HepG2 (cell line): ENCODE measurements at places on chromosomes 16 and 17. TPM values are rescaled to one million over a fixed set of nuclear protein-coding genes. Genes with fewer than 3 reads are reported as not detected.
A peak's percentile ranks its signal among the peaks of the same experiment; 100 is the strongest.

GRCh38 chr16:28130099-28131088, 66.9 kb upstream of the GSG1L start:
- H3K36me3 ChIP-seq: peaks cover 97% of the 10 kb centered on the region
- no peaks in the 10 kb centered on the region for H3K4me1 ChIP-seq
- no peak overlapping the region for H3K4me3 ChIP-seq
- no peaks in the 10 kb centered on the region for H3K27me3 ChIP-seq

GRCh38 chr16:49419862-49420261, 46.3 kb downstream of the C16orf78 start:
- peaks cover 19% of the 10 kb centered on the region for H3K4me1 ChIP-seq
- H3K27me3 ChIP-seq: peaks cover 16% of the 10 kb centered on the region; the same call in 2 of the 3 replicates
- H3K27ac ChIP-seq: no peak overlapping the region
- H3K36me3 ChIP-seq: no peaks in the 10 kb centered on the region
- no peak overlapping the region for H3K4me3 ChIP-seq
- DNase-seq: no peak

- H3K4me3 ChIP-seq: no peak overlapping the region
- peaks cover 11% of the 10 kb centered on the region; the same call in 2 of the 3 replicates for H3K36me3 ChIP-seq
- no peak for DNase-seq
- peak overlapping the region; percentile 15 for H3K27ac ChIP-seq
Observed at GRCh38 chr17:73292031-73292531, 19.7 kb downstream of the CDC42EP4 start.

The GAS2L2 gene
- total RNA-seq: not detected in 2 replicates

The WSCD1 gene
- 2.2 and 2.7 TPM in 2 replicates for total RNA-seq

DNA sequence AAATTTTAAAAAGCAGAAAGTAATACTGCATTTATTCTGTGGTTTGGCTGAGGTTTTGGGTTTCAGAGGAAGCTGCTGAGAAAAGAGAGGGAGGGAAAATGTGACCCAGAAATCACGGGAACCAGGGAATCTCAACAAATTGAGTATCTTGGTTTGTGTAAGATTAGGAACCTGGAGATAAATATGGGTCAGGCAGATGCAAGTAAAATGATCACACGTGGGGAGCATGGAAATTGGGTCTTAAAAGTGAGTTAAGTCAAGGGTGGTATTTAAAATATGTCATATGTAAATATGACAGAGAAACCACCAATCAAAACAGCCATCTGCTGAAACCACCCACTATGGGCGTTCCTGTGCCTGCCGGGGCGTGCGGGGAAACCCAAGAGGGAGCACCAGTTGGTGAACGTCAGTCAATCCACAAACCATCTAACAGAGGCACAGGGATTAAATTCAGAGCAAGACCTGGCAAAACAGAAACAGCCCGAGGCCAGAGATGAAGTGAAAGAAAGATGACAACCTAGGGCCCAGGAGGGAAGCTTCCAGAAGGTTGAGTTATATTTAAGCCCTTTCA, 33.4 kb downstream of the CDH13 start:
- no peaks in the 10 kb centered on the region for H3K4me1 ChIP-seq
- no peaks in the 10 kb centered on the region for H3K36me3 ChIP-seq
- DNase-seq: no peak
- H3K27me3 ChIP-seq: no peaks in the 10 kb centered on the region; the same call in 1 of the 2 replicates
- no peak overlapping the region for H3K4me3 ChIP-seq

The GDPD3 gene
- total RNA-seq: 14.3 and 20.6 TPM in 2 replicates

DNA sequence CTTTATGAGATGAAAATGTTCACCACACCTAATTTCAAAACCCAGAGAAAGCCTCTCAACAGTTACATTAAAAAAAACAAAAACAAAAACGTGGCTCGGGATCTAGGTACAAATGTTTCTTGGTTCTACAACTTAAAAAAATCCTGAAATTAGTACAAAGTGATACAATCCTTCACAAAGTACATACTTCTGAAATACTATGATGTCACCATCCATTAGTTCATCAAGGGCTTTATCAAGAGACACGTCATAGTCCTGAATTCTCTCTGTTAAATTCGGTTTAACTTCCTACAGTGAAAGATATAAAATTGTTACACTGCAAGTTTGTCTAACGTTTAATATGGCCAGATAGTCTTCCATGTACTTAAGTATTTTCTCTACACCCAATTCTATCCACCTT, 18.2 kb downstream of the LITAFD start:
- H3K4me3 ChIP-seq: no peak overlapping the region
- H3K4me1 ChIP-seq: no peaks in the 10 kb centered on the region
- peaks cover 93% of the 10 kb centered on the region for H3K36me3 ChIP-seq
- no peaks in the 10 kb centered on the region for H3K27me3 ChIP-seq
- DNase-seq: no peak

The NDUFAF8 gene
- 213 and 233 TPM in 2 replicates for total RNA-seq

- H3K4me1 ChIP-seq: no peaks in the 10 kb centered on the region
- DNase-seq: no peak
- no peaks in the 10 kb centered on the region; the same call in 2 of the 3 replicates for H3K27me3 ChIP-seq
Observed at GRCh38 chr17:55897301-55897700, 146.4 kb downstream of the PCTP start.

- no peak for DNase-seq
- peaks cover 36% of the 10 kb centered on the region; the same call in 2 of the 3 replicates for H3K36me3 ChIP-seq
- no peaks in the 10 kb centered on the region for H3K4me1 ChIP-seq
- no peak overlapping the region for H3K27ac ChIP-seq
Observed at GRCh38 chr17:21193031-21193430, 20.9 kb downstream of the TMEM11 start.
